Sciatic nerve (tissue), 2 donors: ENCODE measurements at places on chromosomes 6 and 20. TPM values are rescaled to one million over a fixed set of nuclear protein-coding genes. Genes with fewer than 3 reads are reported as not detected.

The PROKR2 gene
- not detected for total RNA-seq

The HACE1 gene
- total RNA-seq: 23.2 TPM

The RAET1L gene
- total RNA-seq: not detected

The LAMP5 gene
- 1.6 TPM for total RNA-seq

The HEY2 gene
- 4.3 TPM for total RNA-seq

The MMS22L gene
- total RNA-seq: 8.8 TPM

The DEFB110 gene
- not detected for total RNA-seq

The JARID2 gene
- total RNA-seq: 12.7 TPM

The PRDM13 gene
- total RNA-seq: not detected

The GJA10 gene
- total RNA-seq: not detected

The CLVS2 gene
- 0.04 TPM for total RNA-seq

The WFDC9 gene
- total RNA-seq: not detected

The SMLR1 gene
- not detected for total RNA-seq

The RIMS4 gene
- 8.0 TPM for total RNA-seq

The C6orf58 gene
- total RNA-seq: not detected

The SLC22A1 gene
- total RNA-seq: 1.1 TPM

The CALHM6 gene
- 5.5 TPM for total RNA-seq

The NT5E gene
- 52.7 TPM for total RNA-seq

The FAXC gene
- 0.49 TPM for total RNA-seq

The IL17A gene
- not detected for total RNA-seq

The OXT gene
- total RNA-seq: not detected

The GPR63 gene
- total RNA-seq: 0.49 TPM

The CCDC170 gene
- 4.5 TPM for total RNA-seq

The SPINT3 gene
- not detected for total RNA-seq

The RIPK1 gene
- total RNA-seq: 25.9 TPM
